ENCODE measurements at places on chromosomes 1 and 21. TPM values are rescaled to one million over a fixed set of nuclear protein-coding genes. Genes with fewer than 3 reads are reported as not detected.

Gene PSEN2
- 1.2 TPM for total RNA-seq

Gene USH2A
- total RNA-seq: not detected

Gene MFAP2
- not detected for total RNA-seq

Gene STIL
- 1.7 TPM for total RNA-seq

Gene CELA3B
- total RNA-seq: not detected

Gene DCDC2B
- not detected for total RNA-seq

Gene PGBD2
- total RNA-seq: 0.85 TPM

Gene OR2T8
- 0.25 TPM for total RNA-seq

Gene KCNC4
- 17.7 TPM for total RNA-seq

Gene RHOU
- total RNA-seq: 1.2 TPM

Gene SPRR2A
- total RNA-seq: not detected

Gene CCDC27
- not detected for total RNA-seq

Gene VCAM1
- total RNA-seq: not detected

Gene TNFRSF9
- total RNA-seq: 0.84 TPM

Gene CD48
- 387 TPM for total RNA-seq

Gene G0S2
- 6.8 TPM for total RNA-seq

Gene CR1
- 3.1 TPM for total RNA-seq

Gene APH1A
- 122 TPM for total RNA-seq

Gene OR2AK2
- 0.22 TPM for total RNA-seq

Gene C1orf116
- total RNA-seq: 0.25 TPM

Gene ERG
- not detected for total RNA-seq

Gene OR2M3
- not detected for total RNA-seq

Measured in CD4-positive, alpha-beta T cell (primary cell).